ENCODE measurements at places on chromosomes 5 and 9.

DNA sequence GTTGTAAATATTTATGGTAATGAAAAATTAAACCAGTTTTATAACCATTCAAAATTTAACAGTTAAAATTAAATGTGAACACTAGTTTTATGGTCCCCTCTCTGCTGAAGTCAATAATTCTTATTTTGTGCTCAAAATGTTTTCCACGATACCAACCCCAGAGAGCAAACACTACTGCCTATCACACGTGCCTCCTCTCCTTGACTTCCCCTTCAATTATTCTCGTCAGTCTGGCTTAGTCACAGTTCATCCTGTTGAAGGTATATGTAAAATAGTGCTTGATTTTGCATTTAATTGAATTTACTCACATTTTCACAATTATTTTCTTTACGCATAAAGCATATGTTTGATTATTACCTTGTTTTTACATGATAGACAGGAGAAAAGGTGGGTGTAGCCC, 148.8 kb downstream of the CCDC192 start:
- no peak for DNase-seq

GRCh38 chr9:103615994-103616393, 478.1 kb upstream of the SMC2 start:
- no peak for DNase-seq

DNA sequence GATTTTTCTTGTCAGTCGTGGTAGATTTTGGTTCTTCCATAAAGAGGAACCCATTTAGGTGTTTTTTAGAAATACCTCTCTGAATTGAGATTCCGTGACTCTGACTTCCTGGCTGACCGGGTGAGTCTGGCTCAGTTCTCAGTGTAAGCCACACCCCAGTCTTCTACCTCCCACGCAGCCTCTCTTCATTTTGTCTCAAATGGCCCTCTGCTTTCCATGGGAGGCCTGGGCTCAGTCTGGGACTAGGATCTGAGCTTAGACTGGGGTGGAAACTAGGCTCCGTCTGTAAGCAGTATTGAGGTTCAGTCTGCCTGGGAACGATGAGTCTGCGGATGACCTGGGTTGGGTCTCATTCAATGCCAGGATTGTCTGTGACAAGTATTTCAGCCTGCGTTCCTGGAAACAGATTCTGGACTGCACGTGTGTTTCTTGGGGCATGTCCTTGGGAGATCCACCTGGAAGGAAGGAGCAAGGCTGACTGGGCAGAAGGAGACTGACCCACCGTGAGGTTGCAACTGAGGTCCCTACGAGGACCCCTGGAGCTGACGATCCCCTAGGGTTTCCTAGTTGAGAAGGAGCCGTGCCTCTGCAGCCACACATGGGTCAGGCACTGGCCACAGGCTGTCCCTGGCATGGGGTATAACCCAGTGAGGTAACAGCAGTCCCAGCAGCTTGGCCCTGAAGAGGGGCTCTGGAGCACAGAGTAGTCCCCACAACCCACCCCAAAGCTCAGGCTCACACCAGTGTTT, 12.4 kb upstream of the CRB2 start:
- DNase-seq, result no peak

DNA sequence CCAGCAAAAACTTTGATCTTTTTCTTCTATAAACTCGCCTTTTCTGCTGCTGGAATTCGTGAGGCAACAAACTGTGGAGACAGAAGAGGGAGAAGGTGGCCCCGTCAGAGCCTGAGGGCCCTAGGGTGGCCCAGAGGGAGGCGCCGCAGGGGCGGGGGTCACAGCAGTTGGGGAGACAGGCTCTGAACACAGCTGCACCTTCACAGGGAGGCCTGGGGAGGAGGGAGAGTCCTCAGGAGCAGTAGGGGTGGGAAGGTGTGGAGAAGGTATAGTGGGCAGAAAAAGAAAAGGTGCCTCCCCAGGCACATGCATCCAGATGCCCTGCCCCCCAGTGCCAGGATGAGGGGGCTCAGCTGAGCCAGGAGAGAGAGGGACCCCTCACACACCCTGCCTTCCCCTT, 15.1 kb downstream of the PHF19 start:
- no peak for DNase-seq

DNA sequence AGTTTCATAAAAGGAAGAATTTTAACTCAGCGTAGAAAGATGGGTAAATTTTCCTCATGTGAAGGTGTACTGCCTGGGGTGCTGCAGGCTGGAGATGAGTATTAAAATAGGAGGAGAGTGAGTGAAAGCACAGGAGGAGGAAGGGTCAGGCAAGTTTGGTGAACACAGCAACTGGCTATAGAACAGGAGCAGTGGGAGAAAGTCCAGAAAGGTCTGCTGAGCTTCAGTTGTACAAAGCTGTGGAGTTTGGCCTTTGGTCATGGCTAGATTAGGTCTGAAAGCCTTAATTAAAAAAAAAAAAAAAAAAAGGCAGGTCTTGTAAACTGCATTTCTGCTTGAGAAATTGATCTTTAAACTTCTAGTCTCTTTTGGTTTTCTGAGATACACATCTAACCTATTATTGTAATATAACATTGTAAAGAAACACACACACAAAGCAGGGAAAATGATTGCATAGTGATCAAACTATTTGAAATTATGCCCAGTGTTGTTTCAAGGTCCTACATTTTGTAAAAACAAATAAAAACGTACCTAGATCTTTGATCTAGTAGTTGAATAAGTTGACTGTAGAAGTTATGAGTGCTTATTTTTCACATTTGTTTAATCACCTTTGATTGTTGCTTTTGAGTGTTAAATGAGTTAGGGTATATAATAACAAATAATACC, 43.6 kb downstream of the MAP3K1 start:
- DNase-seq, result no peak

DNA sequence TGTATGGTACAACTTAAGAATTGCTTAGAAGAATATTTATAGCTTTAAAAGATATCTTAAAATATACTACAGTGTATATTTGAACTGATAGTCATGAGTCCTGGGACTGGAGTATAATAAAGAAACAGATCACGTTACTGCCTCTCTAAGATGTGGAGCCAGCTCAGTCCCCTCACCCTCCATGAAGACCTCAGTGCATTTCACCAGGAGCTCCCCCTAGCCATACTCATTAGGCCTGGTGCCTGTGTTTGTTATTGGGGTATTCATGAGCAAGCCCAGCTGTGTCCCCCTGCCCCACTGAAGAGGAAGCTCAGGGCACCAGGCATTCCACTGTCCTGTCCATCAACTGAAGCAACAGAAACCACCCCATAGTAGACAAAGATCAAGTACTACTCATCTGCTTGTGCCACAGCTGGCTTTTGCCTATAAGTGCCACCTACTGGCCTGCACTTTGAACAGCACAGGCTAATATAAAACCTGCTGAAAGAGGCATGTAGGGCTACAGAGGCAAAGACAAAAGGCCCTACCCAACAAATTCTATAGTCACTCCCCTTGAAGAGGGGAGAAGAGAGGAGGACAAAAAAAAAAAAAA, 850.2 kb upstream of the NUDT12 start:
- DNase-seq, result no peak

- no peak for DNase-seq
These were observed 132.5 kb downstream of the MVB12B start for GRCh38 chr9:126459126-126459525.

GRCh38 chr9:8349376-8349775, 549.8 kb upstream of the DMAC1 start:
- DNase-seq, result no peak

- DNase-seq, result no peak
These were observed 114.2 kb downstream of the LHFPL2 start for GRCh38 chr5:78534148-78534904.

DNA sequence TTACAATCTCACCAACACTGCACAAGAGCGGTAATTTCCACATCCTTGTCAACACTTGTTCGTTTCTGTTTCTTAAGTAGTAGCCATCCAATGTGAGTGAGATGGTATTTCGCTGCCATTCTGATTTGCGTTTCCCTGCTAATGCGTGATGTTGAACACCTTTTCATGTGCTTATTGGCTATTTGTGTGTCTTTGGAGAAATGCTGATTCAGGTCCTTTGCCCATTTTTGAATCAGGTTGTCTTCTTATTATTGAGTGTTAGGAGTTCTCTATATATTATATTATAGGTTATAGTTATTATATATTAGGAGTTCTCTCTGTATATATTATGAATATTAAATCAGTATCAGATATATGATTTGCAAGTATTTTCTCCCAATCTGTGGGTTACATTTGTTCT, 59.9 kb upstream of the IRX4 start:
- no peak for DNase-seq

- DNase-seq, result no peak
These were observed 21.0 kb downstream of the F2R start for GRCh38 chr5:76736679-76737556.

DNA sequence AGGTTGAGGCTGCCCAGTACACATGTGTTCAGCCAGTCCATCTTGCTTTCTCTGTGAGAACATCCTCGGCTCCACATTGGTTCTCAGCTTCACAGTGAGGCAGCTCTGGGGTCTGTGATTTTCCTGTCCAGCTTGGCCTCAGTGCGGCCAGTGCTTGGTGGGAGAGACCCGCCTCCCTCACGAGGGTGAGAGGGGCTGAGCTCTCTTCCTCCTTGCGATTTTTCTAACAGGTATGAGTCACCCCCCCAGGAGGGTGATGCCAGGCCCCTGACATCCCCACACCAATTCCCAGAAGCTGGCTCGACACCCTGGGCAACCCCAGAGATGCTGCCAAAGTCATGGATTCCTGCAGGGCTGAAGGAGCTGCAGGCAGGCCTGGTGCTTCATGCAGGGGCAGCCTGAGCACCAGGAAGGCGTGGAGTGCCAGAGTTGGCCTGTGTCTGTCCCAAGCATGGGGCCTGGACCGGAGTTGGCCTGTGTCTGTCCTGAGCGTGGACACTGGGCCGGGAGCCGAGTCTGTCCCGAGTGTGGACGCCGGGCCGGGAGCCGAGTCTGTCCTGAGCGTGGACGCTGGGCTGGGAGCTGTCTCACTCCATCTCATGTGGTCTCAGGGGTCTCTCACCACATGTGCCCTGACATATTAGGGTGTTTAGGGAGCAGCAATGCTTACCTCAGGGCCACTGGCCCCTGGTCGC, 408.6 kb upstream of the IRX4 start:
- DNase-seq, result no peak

- no peak for DNase-seq
These were observed 1640.3 kb upstream of the C9orf72 start for GRCh38 chr9:29213417-29214153.

DNA sequence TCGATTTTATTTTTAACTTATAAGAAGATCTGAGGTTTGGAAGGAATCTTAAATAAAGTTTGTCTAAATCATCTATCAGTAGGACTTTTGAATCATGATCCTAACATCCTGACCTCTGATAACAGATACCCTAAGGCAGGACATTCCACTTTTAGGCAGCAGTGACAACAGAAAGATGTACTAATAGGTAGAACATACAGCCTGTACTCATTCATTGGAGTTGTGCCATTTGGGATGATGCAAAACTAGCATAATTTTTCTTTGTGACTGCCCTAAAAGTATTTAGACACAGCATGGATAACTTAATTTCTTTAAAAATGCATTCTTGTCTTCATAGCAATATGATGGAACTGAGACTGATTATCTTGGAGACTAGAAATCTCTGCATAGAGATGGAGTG, 39.7 kb downstream of the CDC42SE2 start:
- no peak for DNase-seq

DNA sequence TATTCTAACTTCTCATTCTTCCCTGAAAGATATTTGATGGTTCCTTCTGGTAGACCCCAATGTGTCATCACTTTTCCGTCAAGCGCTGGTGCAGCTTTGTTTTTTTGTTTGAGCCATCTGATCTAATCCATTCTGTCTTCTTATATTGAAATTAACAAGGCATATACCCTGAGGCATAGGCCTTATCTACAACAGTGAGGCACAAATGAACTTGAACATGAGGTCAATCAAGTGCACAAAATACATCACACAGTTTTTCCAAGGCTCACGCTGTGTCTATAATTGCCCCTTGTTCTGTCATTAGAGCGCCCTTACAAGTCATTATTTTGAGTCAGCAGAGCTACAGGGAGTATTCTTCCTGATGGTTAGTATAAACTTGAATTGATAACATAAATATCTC, 406.6 kb downstream of the MAT2B start:
- DNase-seq, result no peak

- no peak for DNase-seq
These were observed 57.3 kb downstream of the UBE2QL1 start for GRCh38 chr5:6505783-6506557.

- no peak for DNase-seq
These were observed 297.8 kb downstream of the GADD45G start for GRCh38 chr9:89902450-89903140.

DNA sequence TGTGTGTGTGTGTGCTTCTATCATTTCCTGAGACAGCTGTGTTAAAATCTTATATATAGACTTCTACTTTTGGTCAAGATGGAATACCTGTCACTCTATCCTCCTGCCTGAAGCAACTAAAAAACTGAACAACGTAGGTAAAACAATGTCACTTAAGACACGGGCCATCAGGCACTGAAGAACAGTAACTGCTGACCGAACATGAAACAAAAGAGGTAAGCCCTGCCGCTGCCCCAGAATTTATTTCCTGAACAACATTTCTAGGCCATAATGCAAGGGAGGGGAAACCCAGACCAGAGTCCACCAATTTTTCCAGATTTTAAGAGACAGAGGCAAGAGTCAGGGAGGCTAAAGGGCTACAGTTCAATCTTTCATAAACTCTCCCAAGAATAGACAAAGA, 156.0 kb downstream of the CDC42SE2 start:
- no peak for DNase-seq

GRCh38 chr5:9513827-9514226, 32.0 kb downstream of the SEMA5A start:
- DNase-seq, result no peak

DNA sequence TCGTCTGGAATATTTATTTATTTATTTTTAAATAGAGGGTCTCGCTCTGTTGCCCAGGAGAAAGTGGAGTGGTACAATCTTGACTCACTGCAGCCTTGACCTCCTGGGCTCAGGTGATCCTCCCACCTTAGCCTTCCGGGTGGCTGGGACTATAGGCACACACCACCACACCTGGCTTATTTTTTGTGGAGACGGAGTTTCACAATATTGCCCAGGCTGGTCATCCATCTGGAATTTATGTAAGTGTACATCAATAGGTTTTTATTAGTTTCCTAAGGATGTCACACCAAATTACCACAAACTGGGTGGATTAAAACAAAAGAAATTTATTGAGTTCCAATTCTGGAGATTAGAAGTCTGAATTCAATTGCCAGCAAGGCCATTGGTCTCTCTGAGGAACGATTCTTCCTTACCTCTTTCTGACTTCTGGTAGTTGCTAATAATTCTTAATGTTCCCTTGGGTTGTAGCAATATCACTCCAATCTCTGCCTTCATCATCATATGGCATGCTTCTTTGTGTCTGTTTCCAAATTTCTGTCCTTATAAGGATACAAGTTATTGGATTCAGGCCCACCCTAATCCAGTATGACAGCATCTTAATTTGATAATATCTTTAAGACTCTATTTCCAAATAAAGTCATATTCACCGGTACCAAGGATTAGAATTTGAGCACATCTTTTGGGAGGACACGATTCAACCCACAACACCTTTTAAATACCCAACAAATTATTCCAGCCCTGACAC, 16.3 kb upstream of the RAD23B start:
- no peak for DNase-seq
